Occipital lobe (tissue), 3 donors: ENCODE measurements at places on chromosomes 6 and 20. TPM values are rescaled to one million over a fixed set of nuclear protein-coding genes. Genes with fewer than 3 reads are reported as not detected.

DNA sequence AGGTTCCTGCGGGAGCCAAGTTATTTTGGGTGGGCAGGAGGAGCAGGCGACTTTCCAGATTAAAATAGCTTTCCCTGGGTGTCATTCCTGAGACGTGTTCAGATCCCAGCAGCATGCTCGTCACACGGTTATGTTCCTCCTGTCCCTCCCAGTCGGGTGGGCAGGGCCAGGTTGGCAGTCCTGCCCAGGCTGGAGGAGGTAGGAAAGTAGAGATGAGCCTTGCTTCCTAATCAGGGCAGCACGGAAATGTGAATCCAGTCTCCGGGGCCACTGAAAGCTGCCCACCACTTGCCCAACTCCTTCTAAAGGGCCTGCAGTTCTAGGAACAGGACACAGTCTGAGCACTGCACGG, 137.0 kb downstream of the MRPL14 start:
- DNase-seq = no peak

GRCh38 chr20:36506253-36506652, 35.1 kb upstream of the MYL9 start:
- DNase-seq = no peak

The CD24 gene
- total RNA-seq = 1,048 TPM

DNA sequence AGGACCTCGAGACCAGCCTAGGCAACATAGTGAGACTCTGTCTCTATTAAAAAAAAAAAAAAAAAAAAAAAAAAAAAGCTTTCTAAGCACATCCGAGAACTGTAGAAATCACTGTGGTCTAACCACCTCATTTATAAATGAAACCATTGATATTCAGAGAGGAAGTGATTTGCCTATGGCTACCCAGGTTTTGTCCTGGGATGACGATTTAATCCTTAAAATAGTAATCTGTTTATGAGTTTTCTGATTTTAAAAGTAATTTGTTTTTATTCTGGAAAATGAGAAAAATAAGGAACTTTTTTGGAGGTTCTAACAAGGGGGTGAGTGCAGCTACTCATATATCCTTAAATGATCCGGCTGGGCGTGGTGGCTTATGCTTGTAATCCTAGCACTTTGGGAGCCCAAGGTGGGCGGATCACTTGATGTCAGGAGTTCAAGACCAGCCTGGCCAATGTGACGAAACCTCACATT, 6.5 kb upstream of the BTN3A2 start:
- no peak for DNase-seq

- DNase-seq = no peak
These were observed 1.2 kb downstream of the TREML2 start for GRCh38 chr6:41199552-41200246.

DNA sequence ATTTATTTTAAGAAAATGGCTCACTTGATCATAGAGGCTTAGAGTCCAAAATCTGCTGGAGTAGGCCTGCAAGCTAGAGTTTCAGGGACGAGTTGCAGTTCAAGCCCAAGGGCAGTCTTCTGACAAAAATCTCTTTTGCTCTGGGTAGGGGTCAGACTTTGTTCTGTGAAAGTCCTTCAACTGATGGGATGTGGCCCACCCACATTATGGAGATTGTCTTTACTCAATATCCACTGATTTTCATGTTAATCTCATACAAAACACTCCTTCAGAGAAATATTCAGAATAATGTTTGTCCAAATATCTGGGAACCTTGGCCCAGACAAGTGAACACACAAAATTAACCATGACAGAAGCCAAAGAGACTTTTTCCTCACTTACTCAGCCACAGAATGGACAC, 98.6 kb upstream of the RSPO3 start:
- DNase-seq = no peak

DNA sequence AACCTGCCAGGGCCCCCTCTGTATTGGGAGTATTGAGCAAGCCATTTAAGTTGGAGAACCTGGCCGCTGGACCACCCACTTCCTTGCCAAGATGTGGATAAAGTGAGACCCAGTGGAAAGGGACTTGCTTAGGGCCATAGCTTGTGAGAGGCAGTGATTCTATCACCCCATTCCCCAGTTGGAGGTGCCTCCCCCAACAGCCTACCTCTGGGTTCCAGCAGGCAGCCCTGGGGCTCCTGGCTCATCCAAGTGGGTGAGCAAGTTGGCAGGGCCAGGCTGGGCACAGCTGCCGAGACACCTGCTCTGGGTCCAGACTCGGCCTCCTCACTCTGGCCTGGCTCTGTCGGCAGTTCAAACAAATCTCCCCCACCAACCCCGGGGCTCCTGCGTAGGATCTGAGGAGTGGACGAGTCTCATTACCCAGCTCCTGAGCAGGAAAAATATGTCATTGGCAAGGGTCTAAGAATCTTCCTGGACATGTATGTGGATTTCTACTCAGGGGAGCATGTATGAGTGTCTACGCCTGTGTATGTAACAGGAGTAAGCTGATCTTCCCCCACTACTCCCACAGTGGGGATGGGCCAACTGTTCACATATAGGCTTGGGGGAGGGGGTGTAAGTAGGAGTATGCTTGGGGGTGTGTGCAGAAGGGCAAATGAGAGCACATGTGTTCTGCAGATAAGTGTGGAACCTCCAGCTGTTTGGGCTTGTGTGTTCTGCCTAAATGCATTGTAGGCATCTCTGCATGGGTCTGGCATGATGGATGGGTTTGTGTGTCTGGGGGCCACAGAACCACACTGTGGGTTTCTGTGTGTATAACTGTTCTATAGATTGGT, 1.9 kb downstream of the ID1 start:
- DNase-seq = no peak

DNA sequence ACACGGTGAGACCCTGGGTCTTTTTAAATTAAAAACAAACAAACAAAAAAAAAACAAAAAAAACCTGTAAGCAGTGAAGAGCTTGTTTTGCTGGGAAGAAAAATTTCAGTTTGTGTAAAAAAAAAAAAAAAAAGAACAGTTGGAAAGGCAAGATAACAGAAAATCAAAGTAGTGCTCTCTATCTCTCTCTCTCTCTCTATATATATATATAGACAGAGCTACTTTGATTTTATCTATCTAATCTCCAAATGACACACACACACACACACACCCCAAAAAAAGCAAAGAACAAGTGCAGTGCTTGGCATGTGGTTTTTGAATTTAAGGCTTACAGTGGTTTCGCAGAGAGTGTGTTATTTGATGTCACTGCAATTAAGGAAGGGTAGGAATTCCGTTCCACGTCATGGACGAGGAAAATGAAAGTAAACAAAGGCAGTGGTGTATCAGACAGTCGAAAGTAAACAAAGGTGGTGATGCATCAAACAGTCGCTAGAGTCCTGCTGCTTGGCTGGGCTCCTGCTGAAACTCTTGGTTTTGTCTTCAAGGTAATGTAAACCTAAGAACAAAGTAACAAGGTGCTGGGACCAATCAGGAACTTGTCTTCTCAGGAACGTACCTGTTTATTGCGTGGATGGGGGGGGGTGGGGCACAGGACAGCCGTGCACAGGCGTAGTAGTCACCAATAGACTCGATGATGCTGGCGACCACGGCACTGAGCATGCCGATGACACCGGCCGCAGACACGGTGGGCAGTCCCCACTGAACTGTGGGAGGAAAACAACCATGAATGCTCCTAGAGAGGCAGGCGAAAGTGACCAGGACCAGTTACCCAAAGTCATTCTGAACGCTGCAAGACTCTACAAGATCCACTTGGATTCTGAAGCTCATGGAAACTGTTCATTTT, 131.8 kb downstream of the SLC23A2 start:
- DNase-seq = no peak

- DNase-seq = no peak
These were observed 213.7 kb downstream of the ANKRD60 start for GRCh38 chr20:58014628-58015315.

- no peak for DNase-seq
These were observed 21.0 kb downstream of the ZMYND8 start for GRCh38 chr20:47335251-47336128.

The KHDC1L gene
- 0.78 TPM for total RNA-seq

The USP49 gene
- 12.5 TPM for total RNA-seq

GRCh38 chr6:34585512-34586061, 29.5 kb upstream of the SPDEF start:
- no peak for DNase-seq

The TM9SF4 gene
- total RNA-seq = 15.1 TPM

DNA sequence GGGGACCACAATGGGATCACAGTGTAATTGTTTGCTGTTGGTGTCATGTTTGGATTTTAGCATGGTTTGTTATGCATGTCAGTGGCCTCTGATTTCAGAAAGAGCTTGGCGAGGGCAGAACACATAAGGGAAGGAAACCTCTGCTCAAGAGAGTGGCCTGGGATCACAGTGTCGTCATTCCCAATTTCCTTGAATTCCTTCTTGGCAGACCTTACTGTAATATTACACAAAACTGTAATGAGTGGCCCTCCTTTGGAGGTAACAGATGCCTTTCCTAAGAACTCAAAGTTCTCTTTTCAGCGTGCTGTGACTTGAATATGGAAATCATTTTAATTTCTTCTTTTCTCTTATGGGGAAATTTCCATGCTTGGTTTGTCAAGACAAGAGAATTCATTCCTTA, 46.9 kb downstream of the JAG1 start:
- DNase-seq = no peak

The NNAT gene
- total RNA-seq = 251 TPM

GRCh38 chr6:151196555-151196954, 43.2 kb upstream of the AKAP12 start:
- DNase-seq = no peak

DNA sequence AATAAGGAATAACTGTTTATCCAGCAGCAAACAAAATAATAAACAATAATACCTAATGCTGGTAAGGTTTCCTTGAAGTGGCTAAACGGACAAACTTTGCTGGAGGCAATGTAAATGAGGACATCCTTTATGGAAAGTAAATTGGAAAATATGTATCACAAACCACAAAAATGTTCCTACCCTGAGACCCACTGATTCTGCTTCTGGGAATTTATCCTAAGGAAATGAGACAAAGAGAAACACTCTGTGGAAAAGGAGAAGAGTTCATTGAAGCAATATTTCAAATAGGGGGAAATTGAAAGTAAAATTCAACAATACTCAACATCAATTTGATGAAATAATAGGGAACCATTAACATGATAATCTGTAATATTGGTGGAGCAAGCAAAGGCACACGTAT, 37.9 kb downstream of the MAFB start:
- no peak for DNase-seq

GRCh38 chr6:56795466-56796195, 152.9 kb upstream of the DST start:
- DNase-seq = no peak

- DNase-seq = no peak
These were observed 64.2 kb downstream of the STAU1 start for GRCh38 chr20:49123982-49124381.

DNA sequence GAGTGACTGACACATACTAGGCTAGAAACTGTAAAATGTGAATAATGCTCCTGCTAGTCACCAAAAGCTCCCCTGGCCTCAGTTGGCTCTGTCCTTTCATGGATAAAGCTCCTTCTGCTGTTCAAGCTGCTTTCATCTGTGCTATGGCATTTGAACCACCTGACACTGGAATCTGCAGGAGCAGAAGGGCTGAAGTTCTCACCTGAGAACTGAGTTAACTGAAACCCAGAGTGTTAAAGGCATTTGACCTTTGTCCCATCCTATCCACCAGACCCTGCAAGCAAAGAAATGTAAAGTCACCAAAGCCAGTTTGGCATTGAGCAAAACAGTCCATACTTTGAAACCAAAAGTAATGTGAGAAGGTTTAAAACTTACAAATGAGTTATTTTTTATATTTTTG, 77.7 kb downstream of the BMP2 start:
- no peak for DNase-seq

The WFDC5 gene
- not detected for total RNA-seq

- DNase-seq = no peak
These were observed 14.7 kb upstream of the CHD6 start for GRCh38 chr20:41632896-41633295.

DNA sequence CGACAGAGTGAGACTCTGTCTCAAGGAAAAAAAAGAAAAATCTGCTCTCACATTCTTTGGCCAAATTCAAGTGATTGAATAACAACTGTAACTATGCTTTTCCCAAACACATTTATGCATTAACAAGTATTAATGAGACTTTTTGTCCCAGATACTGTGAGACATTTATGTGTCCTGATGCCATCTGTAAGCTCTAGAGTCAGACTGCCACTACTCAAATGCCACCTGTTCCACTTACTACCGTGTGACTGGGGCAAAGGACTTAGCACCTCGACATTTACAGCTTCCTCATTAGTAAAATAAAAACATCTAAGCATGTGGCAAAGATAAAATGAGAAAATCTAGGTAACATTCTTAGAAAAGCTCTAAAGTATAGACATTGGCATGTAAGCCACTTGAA, 178.1 kb upstream of the MARCKS start:
- DNase-seq = no peak

- DNase-seq = no peak
These were observed 52.0 kb downstream of the MYLIP start for GRCh38 chr6:16180696-16181438.

DNA sequence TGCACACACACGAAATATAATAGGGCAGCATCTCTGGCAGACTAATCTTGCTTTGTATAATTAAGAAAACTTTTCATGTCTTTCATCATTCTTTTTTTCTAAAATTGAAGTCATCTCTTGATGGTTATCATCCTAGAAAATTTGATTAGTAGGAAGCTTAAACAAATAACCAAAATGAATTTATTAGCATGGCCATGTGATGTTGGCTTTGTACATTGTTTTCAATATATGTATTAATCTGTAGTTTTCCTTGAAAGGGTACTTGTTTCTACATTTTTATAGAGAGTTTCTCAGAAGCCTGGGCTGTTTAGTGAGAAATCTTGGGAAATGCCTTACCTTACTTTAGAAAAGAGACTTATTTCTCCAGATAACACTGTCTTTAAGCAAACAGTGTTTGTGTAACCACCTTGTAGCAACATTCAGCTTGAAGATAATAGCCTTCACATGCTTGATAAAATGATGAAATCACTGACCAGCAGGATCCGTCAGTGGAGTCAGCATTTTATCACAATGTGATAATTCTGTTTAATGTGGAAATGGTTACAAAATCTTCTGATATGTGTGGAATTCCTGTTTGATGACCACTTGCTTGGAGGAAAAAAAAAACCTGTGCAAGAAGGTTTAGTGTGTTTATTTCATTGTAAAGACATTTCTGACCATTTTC, 147.8 kb downstream of the MACROD2 start:
- no peak for DNase-seq

GRCh38 chr20:61850457-61850856, 215.2 kb downstream of the TAF4 start:
- no peak for DNase-seq
